ENCODE measurements at places on chromosomes 11 and 22.

DNA sequence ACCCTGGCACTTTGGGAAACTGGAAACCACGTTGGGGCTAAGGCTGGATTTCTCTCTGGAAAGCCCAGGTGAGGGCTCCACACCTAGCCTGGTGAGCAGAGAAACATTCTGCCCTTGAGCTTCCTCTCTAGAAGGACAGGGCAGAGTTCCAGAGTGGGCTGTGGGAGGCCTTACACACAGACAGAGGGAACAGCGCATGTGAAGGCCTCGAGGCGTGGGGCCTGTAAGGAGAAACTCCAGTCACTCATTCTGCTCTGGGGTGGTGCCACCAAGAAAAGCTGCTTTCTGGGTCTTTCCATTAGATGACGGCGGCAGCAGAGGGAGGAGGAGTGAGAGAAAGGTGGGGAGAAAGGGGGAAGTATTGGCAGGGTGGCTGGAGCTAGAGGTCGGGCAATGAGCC, 183.1 kb downstream of the CHST1 start:
- no peak for DNase-seq

GRCh38 chr11:108838792-108839105, 173.9 kb downstream of the DDX10 start:
- no peak for DNase-seq

- no peak for DNase-seq
These were observed 178.8 kb downstream of the IGLL1 start for GRCh38 chr22:23401111-23401909.

- DNase-seq: no peak
These were observed 6.9 kb downstream of the FTH1 start for GRCh38 chr11:61960532-61960931.

- DNase-seq: peak; percentile 68
These were observed 32.0 kb upstream of the COMT start for GRCh38 chr22:19909350-19910179.

GRCh38 chr22:43200555-43200954, 13.6 kb upstream of the TTLL12 start:
- DNase-seq: no peak

DNA sequence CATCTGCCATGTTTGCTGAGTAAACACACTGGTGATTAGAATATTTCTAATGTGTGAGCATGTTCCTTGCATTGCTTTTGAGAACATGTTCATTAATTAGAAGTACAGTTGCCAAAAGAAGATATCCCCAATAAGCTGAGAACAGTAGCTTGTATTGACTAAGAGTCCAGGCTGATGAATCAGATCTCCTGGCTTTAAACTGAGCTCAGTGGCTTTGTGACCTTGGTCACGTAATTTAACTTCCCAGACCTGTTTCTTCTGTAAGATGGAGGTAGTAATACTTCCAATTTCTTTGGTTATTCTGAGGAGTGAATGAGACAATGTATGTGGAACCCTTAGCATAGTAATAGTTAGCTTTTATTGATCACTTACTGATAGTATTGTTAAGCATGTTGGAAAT, 61.9 kb downstream of the CYB5R2 start:
- DNase-seq: no peak

- no peak for DNase-seq
These were observed 156.8 kb downstream of the WNT11 start for GRCh38 chr11:76049511-76049910.

DNA sequence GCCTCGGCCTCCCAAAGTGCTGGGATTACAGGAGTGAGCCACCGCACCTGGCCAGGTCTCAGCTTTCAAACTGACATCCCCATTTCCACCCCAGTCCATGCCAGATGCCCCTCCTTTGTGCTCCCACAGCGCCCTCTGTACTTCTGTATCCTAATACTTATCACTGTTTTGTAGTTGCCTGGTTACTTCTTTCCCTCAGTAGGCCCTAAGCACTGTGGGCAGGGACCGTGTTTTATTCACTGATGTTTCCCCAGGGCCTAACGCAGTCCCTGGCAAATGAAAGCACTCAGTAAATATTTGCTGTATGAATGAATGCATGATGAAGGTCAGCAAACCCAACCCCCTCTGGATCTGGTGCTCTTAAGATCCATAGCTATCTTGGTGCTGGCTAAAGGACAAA, 2.2 kb upstream of the TRIM3 start:
- DNase-seq: no peak

- no peak for DNase-seq
These were observed 50.6 kb upstream of the ARFGAP3 start for GRCh38 chr22:42907404-42908373.

DNA sequence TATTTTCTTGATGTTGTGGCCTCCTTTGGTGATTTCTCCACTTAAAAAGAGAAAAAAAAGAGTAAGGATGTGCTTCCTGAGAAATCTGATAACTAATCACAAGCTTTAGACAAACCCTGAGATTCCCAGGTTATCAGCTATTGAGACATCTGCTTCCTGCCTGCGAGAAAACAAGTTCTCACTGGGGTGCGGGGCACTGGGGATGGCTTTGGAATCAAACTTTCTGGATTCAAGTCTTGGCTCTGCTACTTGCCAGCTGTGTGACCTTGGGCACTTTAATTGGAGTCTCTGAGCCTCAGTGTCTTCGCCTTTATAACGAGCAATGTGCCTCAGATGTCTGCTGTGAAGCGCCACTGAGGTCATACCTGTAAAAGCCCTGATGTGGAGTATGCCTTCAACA, 152.5 kb upstream of the NAV2 start:
- no peak for DNase-seq

DNA sequence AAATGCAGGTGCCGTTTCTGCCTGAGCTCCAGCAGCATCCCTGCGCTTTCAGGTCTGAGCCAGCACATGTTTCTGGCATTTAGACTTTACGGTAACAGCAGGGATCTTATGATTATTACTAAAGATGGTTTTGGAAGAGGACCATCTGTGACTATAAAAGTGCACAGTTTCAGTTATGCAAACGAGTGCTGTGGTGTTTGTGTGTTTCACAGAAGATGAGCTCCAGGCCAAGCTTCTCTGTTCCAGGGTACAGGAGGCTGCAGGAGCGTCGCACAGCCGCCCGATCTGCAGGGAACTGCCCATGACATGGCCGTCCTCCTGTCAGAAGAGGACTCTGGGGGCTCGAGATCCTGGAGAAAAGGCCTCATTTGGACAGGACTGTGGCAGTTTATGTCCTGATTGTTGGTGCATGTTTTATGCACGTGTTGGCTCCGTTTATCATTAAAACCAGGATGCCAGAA, 297.3 kb downstream of the TBC1D22A start:
- DNase-seq: no peak

DNA sequence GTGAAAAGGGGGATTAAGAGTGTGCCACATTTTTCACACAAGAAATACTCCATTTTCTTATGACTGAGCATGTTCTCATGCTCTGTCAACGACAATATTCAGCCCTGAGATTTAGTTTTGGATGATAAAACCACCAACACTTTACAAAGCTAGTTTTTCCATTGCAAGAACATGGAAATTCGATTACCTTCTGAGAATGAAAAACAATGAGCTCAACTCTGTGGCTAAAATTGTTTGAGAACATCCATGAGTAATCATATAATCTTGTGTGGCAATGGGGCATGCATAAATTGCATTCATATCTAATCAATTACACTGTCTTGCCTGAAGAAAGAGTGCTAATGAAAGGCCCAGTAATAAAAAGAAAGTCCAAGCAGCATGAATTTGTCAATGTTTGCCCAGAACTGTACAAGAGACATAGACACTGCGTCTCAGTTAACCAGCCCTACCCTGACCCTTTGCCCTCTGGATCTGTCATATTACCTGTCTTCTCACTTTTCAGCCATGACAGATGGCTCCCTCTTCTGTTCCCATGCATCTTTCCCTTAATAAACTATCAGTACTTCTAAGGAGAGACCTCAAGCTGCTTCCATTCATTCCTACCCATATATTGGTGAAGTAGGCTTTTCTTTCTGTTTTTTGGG, 253.4 kb downstream of the FAM76B start:
- DNase-seq: no peak

DNA sequence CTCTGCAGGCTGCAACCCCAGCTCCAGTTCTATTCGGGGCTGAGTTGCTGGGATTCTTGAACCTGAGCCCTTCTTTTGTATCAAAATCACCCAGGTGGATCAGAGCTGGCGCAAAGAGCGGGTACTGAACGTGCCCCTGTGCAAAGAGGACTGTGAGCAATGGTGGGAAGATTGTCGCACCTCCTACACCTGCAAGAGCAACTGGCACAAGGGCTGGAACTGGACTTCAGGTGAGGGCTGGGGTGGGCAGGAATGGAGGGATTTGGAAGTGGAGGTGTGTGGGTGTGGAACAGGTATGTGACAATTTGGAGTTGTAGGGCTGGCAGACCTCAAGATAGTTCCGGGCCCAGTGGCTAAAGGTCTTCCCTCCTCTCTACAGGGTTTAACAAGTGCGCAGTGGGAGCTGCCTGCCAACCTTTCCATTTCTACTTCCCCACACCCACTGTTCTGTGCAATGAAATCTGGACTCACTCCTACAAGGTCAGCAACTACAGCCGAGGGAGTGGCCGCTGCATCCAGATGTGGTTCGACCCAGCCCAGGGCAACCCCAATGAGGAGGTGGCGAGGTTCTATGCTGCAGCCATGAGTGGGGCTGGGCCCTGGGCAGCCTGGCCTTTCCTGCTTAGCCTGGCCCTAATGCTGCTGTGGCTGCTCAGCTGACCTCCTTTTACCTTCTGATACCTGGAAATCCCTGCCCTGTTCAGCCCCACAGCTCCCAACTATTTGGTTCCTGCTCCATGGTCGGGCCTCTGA, 3.8 kb downstream of the FOLR1 start:
- DNase-seq: no peak

GRCh38 chr11:115961159-115962003, 457.2 kb upstream of the CADM1 start:
- DNase-seq: no peak

- DNase-seq: no peak
These were observed 9.8 kb downstream of the THAP12 start for GRCh38 chr11:76371170-76371569.

DNA sequence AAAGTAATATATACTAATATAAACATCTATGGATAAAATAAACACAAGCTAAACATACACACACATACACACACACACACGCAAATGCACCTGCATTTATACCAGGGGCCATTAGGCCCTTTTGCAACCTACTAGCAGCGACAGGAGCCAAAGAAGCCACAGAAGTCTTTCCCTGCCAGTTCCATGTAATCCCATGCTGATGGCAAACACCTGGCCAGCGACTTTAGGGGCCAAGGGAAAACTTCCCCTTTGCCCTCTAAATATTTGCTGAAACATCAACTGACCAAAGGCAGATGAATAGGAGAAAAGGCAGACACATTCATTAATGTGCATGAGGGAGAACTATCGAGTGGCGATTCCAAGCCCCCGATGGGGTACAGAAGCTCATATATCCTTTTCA, 14.8 kb upstream of the P2RY2 start:
- DNase-seq: no peak

All from activated T-helper 9 cell treated with anti-CD3 and anti-CD28 coated beads, Interleukin-2, amount 50 U/mL, for 16 hours (primary cell).